ENCODE measurements at places on chromosomes 7 and 10. TPM values are rescaled to one million over a fixed set of nuclear protein-coding genes. Genes with fewer than 3 reads are reported as not detected.

The BMS1 gene
- 12.7 TPM for polyA plus RNA-seq

- DNase-seq = no peak
Measured at GRCh38 chr10:29701306-29701705, 66.5 kb upstream of the SVIL start.

DNA sequence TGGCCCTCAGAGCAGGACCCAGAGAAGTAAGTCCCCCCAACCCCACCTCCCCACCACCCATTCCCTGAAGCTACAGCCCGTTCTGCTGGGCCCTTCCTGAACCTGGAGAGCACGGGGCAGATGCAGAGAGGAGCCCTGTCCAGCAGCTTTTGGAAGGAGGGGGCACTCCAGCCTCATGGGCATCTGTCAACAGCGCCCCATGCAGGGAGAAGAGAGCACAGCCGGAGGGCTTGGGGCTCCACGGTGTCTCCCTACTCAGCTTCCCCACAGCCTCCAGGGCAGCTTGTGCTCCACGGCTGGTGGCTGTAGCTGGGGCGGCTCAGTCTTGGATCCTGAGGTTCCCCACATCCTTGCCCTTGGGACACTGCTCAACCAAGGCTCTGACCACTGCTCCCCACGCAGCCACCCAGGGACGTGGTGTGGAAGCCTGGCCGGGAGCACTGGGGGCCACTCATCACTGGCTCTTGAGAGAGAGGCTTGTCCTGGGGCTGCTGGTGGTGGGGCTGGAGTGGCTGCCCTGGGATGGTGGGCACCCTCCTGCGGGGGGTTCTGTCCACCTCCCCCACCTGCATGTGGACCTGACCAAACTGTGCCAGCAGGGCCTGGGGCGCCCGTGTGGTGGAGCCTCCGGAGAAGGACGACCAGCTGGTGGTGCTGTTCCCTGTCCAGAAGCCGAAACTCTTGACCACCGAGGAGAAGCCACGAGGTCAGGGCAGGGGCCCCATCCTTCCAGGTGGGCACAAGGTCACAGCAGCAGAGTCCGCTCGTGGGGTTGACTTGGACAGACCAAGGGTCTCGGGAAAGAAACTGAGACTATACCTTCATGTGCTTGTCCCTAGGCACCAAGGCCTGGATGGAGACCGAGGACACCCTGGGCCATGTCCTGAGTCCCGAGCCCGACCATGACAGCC is 4.5 kb downstream of the PRAP1 start:
- no peak for DNase-seq

DNA sequence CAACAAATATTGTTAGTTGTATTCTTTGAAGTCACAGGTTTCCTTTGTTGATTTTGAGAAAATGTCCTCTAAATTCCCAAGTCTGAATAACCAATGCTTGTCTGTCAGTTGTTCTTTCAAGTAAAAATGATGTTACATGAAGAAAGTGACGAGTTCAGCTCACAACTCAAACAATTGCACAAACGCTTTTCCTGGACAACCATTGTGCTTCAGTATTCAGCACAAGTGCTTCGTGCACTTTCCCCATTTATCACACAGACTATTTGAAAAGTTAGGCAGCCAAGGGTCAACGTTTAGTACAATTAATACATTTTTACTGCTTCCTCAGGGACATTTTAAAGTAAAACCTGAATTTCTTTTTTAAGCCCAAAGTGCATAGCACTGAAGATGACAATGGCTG is 44.5 kb downstream of the CDK1 start:
- no peak for DNase-seq

The HOXA3 gene
- 2.0 TPM for polyA plus RNA-seq
